Fibroblast of skin of right biceps (primary cell): ENCODE measurements at places on chromosomes 4 and X.

DNA sequence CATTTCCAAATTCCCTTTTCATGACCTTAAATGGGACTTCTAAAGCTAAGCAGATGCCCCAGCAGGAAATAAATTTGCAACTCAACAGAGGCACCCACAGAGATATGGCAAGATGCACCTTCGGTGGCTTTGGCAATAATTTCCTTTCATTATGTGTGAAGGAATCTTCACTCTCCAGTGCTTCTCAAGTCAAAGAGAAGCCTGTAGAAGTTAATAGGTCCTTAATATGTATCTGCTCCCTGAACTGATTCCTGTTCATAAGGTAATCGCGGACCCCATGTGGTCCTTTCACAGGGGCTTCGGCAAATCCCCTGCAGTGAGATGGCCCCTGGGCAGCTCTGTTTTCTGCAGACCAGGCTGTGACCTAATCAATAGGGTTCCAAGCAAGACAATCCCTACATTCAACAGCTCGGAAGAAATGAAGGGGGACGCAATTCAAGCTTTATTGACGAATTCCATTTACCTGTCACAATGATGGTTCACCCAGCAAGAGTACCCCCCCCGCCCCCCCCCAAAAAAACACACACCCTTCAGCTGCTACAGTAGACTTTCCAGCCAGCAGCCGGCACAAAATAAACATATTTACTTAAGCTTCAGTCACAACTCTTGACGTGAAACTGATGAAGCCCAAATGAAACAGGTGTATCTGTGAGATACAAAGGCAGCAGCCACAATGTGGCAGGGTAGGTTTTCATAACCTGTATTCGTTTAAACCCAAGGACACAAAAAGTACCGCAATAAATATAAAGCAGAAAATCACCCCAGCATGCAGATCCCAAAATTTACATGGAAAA lies 35.3 kb downstream of the FAT1 start:
- DNase-seq, result no peak

GRCh38 chr4:14315129-14315528 lies 687.2 kb upstream of the CPEB2 start:
- DNase-seq, result no peak

GRCh38 chr4:15914736-15915135 lies 23.8 kb downstream of the FGFBP1 start:
- DNase-seq, result no peak

- peak; percentile 72 for DNase-seq
Measured at GRCh38 chr4:84814094-84814750, 152.3 kb downstream of the WDFY3 start.

- DNase-seq, result peak; percentile 61
Measured at GRCh38 chr4:25811374-25811690, 51.5 kb downstream of the SEL1L3 start.

DNA sequence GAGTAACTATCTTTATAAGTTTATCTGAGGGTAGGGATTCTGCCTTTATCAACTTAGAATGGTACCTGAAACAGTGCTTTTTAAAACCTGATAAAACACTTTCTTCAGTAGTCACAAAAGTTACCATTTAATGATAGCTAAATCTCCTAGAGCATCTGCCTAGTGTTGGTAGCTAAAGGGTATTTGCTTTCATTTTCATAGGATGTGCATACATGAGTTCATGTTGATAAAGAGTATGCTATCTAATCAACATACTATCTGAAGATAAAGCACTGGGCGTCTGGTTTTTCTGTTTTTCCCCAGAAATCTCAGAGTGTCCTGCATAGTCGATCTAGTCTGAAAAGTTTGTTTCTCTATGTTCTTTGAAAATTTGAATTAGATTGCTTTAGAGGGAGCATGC lies 75.1 kb downstream of the ADGRL3 start:
- no peak for DNase-seq

DNA sequence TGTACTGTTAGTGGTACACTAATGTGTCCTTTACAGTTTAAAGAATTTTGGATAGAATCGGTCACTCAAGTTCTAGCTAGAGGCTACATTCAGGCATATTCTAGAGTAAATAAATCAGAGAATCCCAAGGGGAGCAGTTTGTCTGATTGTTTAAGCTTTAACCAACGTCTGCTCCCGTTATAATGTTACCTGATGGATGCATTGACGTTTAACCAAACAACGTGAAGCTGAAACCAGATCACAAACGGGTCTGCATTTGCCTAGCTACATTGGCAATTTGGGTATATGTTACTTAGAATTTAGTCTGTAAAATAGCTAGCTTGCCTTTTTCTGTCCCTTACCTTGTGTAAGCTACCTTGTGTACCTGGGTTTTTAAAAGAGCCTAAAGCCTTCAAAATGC lies 1.6 kb downstream of the PI4K2B start:
- no peak for DNase-seq

DNA sequence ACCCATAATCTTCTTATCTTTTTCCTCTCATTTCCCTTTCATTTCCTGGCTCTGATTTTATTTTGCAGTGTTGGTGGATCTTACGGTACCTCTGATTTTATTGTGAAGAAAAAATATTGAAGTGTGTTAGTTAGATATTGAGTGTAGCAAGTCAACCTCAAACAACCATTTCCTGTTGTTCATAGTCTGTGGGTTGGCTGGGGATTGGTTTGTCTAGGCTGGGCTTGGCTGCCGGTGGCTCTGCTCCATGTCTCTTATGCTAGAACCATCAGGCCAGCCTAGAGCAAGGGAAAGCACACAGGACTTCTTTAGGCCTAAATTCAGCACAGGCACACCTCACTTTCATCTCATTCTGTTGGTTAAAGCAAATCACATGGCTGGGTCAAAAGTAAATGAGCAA lies 383.1 kb upstream of the LCORL start:
- DNase-seq, result no peak

DNA sequence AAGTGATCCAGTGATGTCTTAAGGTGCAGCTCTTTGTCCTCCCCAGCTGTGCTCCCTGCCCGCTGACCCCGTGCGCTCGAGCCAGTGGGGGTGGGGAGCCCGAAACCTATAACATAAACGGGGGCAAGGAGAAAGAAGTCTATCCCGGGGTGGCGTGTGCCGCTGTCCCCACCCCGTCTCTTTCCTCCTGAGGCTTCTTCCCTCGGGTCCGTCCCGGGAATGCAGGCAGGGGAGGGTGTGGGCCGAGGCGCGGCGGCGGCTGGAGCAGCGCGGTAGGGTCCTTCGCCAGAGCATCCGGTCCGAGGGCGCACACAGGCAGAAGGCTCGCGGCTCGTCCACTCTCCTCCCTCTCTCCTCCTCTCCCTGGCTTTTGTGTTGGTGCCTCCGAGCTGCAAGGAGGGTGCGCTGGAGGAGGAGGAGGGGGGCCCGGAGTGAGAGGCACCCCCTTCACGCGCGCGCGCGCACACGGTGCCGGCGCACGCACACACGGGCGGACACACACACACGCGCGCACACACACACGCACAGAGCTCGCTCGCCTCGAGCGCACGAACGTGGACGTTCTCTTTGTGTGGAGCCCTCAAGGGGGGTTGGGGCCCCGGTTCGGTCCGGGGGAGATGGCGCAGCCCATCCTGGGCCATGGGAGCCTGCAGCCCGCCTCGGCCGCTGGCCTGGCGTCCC lies at the start of gene RAB33A:
Gene RAB33A (plus strand): TSS at position 517 of the 681 bp plus-strand sequence. CDS start 101 bp downstream, at position 618.
- peak; percentile 6 for DNase-seq

DNA sequence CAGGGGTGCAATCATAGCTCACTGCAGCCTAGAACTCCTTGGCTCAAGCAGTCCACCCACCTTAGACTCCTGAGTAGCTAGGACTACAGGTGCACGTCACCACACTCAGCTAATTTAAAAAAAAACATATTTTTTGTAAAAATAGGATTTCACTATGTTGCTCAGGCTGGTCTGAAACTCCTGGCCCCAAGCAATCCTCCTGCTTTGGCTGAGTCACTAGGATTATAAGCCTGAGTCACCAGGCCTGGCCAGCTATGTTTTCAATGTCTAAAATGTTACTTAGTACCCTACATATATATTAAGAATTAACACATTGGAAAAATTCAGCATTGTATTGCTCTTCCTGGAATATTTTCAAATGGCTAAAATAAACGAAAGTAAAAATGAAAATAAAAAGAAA lies 37.5 kb downstream of the PNPLA4 start:
- peak; percentile 2 for DNase-seq

GRCh38 chrX:111869639-111870034 lies 6.3 kb upstream of the TRPC5OS start:
- peak; percentile 43 for DNase-seq

- peak; percentile 63 for DNase-seq
Measured at GRCh38 chr4:151291485-151291884, 14.5 kb downstream of the PRSS48 start.

GRCh38 chrX:57771689-57772088 lies 91.6 kb upstream of the NLRP2B start:
- no peak for DNase-seq

GRCh38 chrX:151505796-151506195 lies 57.7 kb upstream of the PASD1 start:
- DNase-seq, result peak; percentile 0

DNA sequence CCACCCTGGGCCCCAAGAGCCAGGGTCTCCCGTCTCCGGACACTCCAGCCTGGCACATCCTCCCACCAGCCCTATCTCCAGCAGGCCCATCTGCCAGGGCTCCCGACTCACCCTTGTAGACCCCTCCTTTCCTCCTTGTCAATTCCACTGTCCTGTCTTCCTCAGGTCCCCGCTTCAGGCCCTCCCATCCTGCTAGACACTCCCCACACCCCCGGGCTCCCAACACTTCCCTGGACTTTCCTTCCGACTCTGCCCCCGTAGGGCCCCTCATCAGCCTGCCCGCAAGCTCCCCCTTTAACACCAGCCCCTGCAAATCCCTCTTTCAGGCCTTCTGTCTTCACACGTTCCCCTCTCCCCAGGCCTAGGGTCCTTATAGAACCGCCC lies 1.1 kb downstream of the PRAF2 start:
- DNase-seq, result no peak

- DNase-seq, result no peak
Measured at GRCh38 chr4:107937040-107937439, 5.7 kb downstream of the CYP2U1 start.

DNA sequence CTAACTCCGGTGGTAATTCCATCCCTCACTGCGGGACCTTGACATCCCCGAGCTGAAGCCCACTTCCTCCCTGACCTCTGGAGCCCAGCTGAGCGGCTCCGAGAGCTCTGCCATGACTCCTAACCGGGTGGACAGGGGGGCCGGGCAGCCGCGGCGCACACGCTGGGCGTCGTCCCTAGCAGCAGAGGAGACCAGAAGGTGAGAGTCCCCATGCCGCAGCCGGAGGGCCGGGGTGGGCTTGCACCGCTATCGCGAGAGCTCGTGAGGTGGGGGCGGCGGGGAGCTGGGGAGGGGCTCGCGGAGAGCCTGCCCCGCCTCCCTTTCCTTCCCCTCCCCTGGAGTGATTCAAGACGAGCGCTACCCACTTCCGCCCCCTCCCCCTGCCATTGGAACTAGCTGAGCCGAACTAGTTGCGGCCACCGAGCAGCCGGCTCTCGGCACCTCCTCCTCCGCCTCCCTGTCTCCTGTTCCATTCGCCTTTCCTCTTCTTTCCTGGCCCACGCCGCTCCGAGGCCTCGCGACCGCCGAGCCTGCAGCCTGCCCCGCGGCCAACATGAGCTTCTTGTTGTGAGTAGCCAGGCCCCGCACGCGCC lies at the start of gene MOB1B:
Gene MOB1B (plus strand): TSS at position 386 of the 593 bp plus-strand sequence. CDS start 168 bp downstream, at position 554.
- DNase-seq, result peak; percentile 92

DNA sequence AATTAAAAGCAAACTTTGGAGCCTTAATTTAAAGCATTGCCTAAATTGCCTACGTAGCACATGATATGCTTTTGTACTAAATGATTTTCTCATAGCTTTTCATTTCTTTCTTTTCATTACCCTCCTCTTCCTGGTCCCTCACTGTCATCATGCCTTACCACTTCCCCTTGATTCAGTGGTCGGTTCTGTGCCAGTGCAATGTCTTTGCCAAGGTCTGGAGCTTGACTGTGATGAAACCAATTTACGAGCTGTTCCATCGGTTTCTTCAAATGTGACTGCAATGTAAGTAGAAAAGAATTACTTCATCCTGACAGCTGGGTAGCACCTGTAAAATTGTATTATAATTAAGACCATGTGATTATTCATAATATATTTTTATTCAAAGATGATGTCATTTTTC lies 72.5 kb downstream of the C4orf46 start:
- no peak for DNase-seq

DNA sequence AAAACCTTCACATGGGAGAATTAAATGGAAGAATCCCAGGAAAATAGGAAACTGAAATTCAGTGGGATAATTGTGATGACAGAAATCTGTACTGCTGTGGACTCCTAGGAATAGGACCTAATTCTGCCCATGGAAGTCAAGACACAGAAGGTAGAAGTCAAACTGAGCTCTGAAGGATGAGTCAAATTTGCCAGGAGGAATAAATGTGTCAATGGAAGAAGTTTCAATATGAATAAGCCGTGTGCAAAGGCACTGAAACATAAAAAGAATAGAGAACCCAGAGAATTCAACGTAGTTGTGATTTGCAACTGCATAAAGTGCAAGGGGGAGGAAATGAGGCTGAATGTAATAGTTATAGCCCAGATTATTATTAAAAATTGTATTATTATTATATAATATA lies 11.6 kb downstream of the ENAM start:
- no peak for DNase-seq

DNA sequence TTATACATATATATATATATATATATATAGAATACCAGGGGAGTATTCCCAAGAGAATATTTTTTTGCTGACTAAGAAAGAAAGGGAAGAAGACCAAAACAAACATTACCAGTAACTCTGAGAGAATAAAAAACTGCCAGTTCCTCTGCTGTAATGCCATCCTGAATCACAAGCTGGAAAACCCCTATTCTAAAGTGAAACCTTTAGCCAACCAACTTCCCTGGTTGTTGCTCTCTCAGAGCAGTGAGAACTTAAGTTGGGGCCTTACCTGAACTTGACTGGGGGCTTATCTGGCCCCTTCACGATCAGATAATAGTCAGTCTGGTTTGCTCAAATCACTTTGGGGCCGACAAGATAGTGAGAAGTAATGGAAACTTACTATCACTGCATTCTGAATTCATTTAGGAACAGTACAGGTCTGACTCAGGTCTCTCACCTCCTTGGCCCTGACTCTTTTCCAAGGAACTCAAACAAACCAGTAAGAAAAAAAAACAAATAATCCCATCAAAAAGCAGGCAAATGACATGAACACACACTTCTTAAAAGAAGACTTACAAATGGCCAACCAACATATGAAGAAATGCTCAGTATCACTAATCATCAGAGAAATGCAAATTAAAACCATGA lies 62.5 kb downstream of the CD40LG start:
- no peak for DNase-seq

DNA sequence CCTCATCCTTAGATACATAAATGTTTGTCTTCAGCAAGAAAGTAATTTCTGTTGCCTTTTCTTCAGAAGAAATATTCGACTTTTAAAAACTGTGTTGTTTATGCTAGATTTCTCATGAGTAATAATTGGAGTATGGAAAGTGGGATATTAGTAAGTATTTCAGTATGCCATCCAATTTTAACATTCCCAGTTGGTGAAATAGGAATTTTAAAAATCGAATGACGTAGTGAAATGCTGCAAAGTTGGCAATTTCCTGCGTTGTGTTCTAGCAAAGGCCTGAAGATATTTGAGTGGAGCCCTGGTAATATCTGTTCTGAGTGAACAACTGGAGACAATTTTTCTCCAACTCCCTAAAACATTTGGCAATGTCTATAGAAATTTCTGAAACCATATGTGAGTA lies 190.1 kb downstream of the ZNF330 start:
- DNase-seq, result peak; percentile 82
